Neural progenitor cell (in vitro differentiated cells): ENCODE measurements at places on chromosomes 3 and 15.
A peak's percentile ranks its signal among the peaks of the same experiment; 100 is the strongest.

DNA sequence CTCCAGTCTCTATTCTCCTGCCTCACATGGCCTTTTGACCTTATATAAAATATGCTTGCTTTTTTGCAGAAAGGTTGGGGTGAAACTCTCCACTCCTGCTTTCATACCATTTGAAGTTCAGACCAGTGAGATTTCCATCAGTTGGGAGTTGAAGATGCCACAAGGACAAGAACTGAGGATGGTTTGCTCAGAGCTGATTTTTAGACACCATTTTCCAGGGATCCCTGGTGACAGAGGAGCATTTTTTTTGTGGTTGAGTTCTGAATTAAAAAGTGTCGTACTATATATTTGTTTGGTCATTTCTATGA lies 8.8 kb upstream of the TM4SF1 start:
- no peaks in the 10 kb centered on the region for H3K4me1 ChIP-seq
- H3K27me3 ChIP-seq = no peaks in the 10 kb centered on the region
- no peak for DNase-seq

- no peak overlapping the region for H3K4me3 ChIP-seq
- H3K4me1 ChIP-seq = no peaks in the 10 kb centered on the region
Observed at GRCh38 chr15:27894645-27895044, 204.5 kb downstream of the OCA2 start.

DNA sequence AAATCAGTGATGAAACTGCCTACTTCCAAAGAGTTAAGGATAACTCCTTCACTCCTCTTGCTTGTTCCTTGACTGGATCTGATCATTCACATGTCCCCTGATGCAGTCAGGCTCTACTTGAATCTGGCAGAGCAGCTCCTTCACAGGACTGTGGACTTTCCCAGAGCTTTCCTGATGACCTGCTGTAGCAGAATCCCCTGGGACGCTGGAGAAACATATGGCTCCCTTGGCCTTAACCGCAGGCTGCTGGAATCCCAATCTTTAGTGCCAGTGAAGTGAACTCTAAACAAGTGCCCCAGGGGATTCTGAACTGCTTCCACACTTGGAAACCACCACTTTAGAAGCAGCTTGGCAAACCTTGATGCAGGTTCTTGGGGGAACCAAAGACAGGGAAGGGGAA lies 217.8 kb downstream of the CHST2 start:
- H3K27ac ChIP-seq = no peak overlapping the region
- no peaks in the 10 kb centered on the region for H3K36me3 ChIP-seq

DNA sequence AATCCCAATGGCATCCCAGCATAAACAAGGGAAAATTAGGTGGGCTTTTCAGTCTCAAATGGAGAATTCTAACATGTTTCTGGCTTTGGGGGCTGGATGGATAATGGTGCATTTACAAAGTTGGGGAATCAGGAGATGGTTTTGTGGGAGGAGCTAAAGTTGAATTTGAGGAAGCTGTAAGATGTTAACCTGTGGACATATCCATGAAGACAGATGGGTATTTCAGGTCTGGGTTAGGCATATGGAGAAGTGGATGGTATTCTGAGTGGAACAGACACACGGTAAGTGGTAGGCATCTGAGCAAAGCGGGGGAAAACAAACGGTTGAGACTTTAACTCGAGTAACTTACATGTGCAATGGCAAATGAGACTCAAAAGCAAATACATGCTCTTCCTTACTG lies 1.7 kb upstream of the LMLN start:
- DNase-seq = no peak
- no peak overlapping the region for H3K4me3 ChIP-seq
- peaks cover 13% of the 10 kb centered on the region for H3K27me3 ChIP-seq
- peaks cover 15% of the 10 kb centered on the region for H3K4me1 ChIP-seq
- peaks cover 14% of the 10 kb centered on the region for H3K36me3 ChIP-seq

- H3K27me3 ChIP-seq = no peaks in the 10 kb centered on the region
- H3K36me3 ChIP-seq = no peaks in the 10 kb centered on the region
- no peak for DNase-seq
- H3K4me1 ChIP-seq = no peaks in the 10 kb centered on the region
Observed at GRCh38 chr3:129199366-129199765, 15.7 kb upstream of the CNBP start.

DNA sequence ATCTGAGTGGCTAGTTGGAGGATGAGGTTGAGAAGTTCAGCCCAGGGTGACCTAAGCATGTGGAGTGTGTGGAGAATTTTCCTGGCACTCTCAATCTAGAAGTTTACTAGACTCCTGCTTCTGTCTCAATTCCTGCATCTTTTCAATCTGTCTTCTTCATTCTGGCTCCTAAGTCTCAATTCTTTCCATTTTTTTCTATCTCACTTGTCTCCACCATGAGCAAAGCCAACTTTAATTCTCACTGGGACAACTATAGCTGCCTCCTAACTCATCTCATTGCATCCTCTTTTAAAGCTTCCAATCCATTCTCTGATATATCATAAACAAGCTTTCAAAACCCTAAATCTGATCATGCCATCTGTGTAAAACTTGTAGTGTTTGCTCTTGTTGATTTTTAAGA lies 569.3 kb downstream of the NAALADL2 start:
- no peaks in the 10 kb centered on the region for H3K36me3 ChIP-seq
- H3K4me3 ChIP-seq = no peak overlapping the region
- no peaks in the 10 kb centered on the region for H3K27me3 ChIP-seq
- no peak overlapping the region for H3K27ac ChIP-seq
- no peak for DNase-seq
- no peaks in the 10 kb centered on the region for H3K4me1 ChIP-seq

GRCh38 chr3:106485217-106485616 lies 616.4 kb upstream of the CBLB start:
- H3K27me3 ChIP-seq = no peaks in the 10 kb centered on the region
- H3K27ac ChIP-seq = no peak overlapping the region
- no peak overlapping the region for H3K4me3 ChIP-seq
- no peaks in the 10 kb centered on the region for H3K4me1 ChIP-seq
- DNase-seq = no peak

GRCh38 chr3:13493867-13494441 lies 13.8 kb downstream of the HDAC11 start:
- no peak for DNase-seq
- no peaks in the 10 kb centered on the region for H3K27me3 ChIP-seq
- H3K4me1 ChIP-seq = peaks cover 4% of the 10 kb centered on the region
- no peaks in the 10 kb centered on the region for H3K36me3 ChIP-seq
- no peak overlapping the region for H3K4me3 ChIP-seq

DNA sequence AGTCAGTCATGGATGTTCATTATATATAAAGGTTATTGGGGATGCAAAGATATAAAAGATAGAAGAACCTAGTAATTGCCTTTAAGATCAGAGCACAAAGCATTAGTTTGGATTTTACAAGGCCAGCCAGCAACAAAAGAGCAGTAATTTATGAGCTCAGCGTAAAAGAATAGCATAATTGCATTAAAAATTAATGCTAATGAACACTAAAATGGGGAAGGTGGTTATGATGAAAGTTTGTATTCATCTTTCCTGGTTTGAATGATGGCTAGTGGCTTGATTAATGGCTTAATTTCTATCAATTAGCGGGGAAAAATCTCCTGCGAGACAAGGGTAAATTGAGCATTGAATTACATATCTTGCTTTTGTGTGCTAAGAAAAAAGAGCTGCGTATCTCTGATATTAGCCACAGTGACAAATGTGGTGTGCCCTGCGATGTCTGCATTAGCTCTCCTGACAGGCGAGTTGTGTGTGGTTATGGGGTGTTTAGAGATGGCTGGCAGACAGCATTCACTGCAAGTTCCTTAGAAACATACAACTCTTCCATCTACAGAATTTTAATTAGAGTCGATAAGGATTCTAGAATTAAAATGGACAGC lies 42.8 kb upstream of the MLF1 start:
- no peaks in the 10 kb centered on the region for H3K27me3 ChIP-seq
- H3K4me3 ChIP-seq = no peak overlapping the region
- no peak for DNase-seq
- no peaks in the 10 kb centered on the region for H3K4me1 ChIP-seq

- DNase-seq = no peak
- no peaks in the 10 kb centered on the region for H3K36me3 ChIP-seq
- H3K4me3 ChIP-seq = no peak overlapping the region
Observed at GRCh38 chr3:152319256-152319655, 50.5 kb downstream of the MBNL1 start.

GRCh38 chr3:120177151-120177550 lies 82.9 kb upstream of the GSK3B start:
- no peak for DNase-seq
- no peaks in the 10 kb centered on the region for H3K4me1 ChIP-seq
- H3K4me3 ChIP-seq = no peak overlapping the region
- no peak overlapping the region for H3K27ac ChIP-seq
- H3K27me3 ChIP-seq = no peaks in the 10 kb centered on the region
- no peaks in the 10 kb centered on the region for H3K36me3 ChIP-seq

- DNase-seq = peak; percentile 89
- peak overlapping the region; percentile 88 for H3K27ac ChIP-seq
- peaks cover 33% of the 10 kb centered on the region for H3K4me1 ChIP-seq
- H3K27me3 ChIP-seq = peaks cover 19% of the 10 kb centered on the region
Observed at GRCh38 chr15:48644827-48645557, 517 bp downstream of the FBN1 start.

GRCh38 chr15:90249203-90249863 lies at the start of gene TTLL13:
TSS of gene TTLL13 (plus strand) at chr15:90249556. CDS start at chr15:90250631, 1,075 bp downstream.
- peak within 1 kb of the TSS; percentile 87 for H3K4me3 ChIP-seq
- H3K4me1 ChIP-seq = no peaks in the 10 kb centered on the region
- no peak within 1 kb of the TSS for H3K27ac ChIP-seq
- no peaks in the 10 kb centered on the region for H3K36me3 ChIP-seq
- peaks cover 15% of the 10 kb centered on the region for H3K27me3 ChIP-seq

DNA sequence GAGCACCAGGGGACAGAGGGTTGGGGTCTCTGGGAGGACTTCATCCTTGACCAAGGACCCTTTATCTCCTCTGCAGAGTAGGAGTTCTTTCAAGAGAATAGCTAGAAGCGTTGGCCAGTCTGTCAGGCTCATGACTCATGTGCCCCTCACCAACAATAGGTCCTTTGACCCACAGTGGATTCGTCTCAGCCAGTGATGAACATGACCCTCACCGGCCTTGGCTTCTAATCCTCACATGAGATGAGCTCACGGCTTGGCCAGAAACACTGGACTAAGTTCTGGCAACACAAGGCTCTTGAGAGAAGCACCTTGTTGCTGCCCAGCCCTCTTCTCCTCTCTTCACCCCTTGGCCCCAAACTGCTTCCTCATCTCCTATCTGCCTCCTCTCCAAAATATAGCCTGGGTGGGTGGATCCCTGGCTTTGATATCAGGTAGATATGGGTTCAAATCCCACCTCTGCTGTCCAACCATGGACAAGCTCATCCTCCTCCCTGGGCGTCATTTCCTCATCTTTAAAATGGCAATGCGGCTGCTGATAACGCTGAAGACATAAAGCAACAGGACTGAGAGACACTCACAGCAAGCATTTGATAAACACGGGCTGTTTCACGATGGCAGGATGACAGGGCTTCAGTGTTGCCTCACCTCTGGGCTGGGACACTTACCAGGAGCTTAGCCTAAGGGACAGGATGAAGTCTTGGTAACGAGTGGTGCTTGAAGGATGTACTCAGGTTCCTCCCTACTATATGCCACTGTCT lies 446.7 kb upstream of the PROK2 start:
- H3K4me3 ChIP-seq = no peak overlapping the region
- H3K4me1 ChIP-seq = no peaks in the 10 kb centered on the region
- no peak for DNase-seq
- H3K27ac ChIP-seq = no peak overlapping the region

- DNase-seq = peak; percentile 46
- no peak overlapping the region for H3K4me3 ChIP-seq
- no peaks in the 10 kb centered on the region for H3K36me3 ChIP-seq
- H3K27ac ChIP-seq = no peak overlapping the region
- H3K4me1 ChIP-seq = peaks cover 63% of the 10 kb centered on the region
- H3K27me3 ChIP-seq = no peaks in the 10 kb centered on the region
Observed at GRCh38 chr3:184911570-184911969, 99.6 kb downstream of the VPS8 start.

DNA sequence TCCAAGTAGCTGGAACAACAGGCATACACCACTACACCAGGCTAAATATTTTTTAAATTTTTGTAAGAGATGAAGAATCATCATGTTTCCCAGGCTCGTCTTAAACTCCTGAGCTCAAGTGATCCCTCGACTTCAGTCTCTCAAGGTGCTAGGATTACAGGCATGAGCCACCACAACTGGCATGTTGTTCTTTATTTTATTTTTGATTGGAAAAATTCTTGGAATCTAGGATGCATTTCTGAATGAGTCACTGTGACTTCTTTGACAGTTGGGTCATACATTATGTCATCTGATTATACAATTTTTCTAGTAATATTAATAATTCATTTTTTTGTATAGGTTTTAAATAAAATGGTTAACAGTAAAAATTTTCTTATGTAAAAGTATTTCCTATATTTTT lies 870.2 kb downstream of the SI start:
- no peaks in the 10 kb centered on the region for H3K27me3 ChIP-seq
- H3K36me3 ChIP-seq = no peaks in the 10 kb centered on the region
- H3K27ac ChIP-seq = no peak overlapping the region
- no peak overlapping the region for H3K4me3 ChIP-seq
- no peak for DNase-seq
- no peaks in the 10 kb centered on the region for H3K4me1 ChIP-seq

DNA sequence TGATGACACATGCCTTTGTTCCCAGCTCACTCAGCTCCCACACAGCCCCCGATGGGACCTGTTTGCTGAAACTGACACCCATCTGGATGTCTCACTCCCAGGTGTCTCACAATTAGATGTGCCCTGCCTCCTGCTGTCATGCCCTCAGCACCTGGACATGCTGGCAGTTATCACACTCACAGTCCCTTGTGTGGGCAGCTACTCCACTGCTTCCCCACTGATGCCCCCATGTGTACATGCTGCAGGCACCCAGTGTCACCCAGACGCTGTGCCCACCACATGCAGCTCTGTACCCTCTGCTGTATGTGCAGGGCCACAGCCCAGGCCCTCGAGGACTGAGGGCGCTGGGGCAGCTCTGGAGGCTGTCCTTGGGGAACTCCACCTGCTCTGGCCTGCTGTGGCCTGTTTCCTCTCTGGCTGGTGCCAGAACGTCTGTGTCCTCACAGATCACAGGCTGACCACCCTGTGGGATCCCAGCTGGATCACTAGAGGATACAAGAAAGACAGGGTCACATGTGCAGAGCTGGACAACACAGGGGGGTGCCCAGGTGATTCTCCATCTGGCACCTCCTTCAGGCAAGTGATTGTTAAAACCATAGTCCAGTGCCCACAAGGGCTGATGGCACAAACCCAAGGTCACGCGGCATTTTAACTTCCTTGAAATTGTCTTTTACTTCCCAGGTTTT lies 14.0 kb downstream of the C3orf22 start:
- peaks cover 14% of the 10 kb centered on the region for H3K4me1 ChIP-seq
- no peak for DNase-seq
- H3K27ac ChIP-seq = no peak overlapping the region
- no peaks in the 10 kb centered on the region for H3K27me3 ChIP-seq
- H3K36me3 ChIP-seq = no peaks in the 10 kb centered on the region

DNA sequence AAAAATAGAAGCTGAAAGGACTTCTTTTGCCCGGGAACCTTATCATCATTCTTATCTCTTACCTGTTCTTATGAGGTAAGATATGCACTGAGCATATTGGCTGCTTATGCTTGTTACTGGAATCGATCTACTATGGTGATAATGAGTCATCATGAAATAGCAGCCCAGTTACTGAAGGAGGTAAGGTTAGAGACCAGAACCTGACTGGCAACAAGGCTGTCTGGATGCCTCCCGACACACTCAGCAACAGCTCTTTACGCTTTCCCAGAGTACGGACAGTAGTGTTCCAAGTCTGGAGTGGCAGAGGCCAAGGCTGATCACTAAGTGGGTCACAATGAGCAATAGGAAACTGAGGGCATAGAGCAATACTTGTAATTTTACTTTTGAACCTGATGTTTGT lies 314.1 kb downstream of the NLGN1 start:
- H3K36me3 ChIP-seq = no peaks in the 10 kb centered on the region
- H3K4me3 ChIP-seq = no peak overlapping the region
- no peak for DNase-seq
- no peak overlapping the region for H3K27ac ChIP-seq
